ENCODE measurements at places on chromosomes 1 and 21. TPM values are rescaled to one million over a fixed set of nuclear protein-coding genes. Genes with fewer than 3 reads are reported as not detected.

The NBPF19 gene
- 25.4 TPM for total RNA-seq

The IL19 gene
- not detected for total RNA-seq

The AKT3 gene
- 23.9 TPM for total RNA-seq

The LEPR gene
- 1.3 TPM for total RNA-seq

The FCN3 gene
- total RNA-seq = not detected

The VPS13D gene
- 32.5 TPM for total RNA-seq

The DEPDC1 gene
- 25.3 TPM for total RNA-seq

The SLAMF1 gene
- 48.5 TPM for total RNA-seq

The KIF14 gene
- 35.8 TPM for total RNA-seq

The MMP23B gene
- total RNA-seq = 1.7 TPM

The SLC35A3 gene
- total RNA-seq = 18.3 TPM

The OR2W3 gene
- not detected for total RNA-seq

The CFHR1 gene
- not detected for total RNA-seq

The FAM72D gene
- 14.4 TPM for total RNA-seq

The MROH9 gene
- total RNA-seq = not detected

The GNG12 gene
- total RNA-seq = not detected

The OR2T27 gene
- total RNA-seq = not detected
